ENCODE measurements at places on chromosomes 7 and 10. TPM values are rescaled to one million over a fixed set of nuclear protein-coding genes. Genes with fewer than 3 reads are reported as not detected.

Gene GOLGA7B
- not detected for total RNA-seq

Gene CRYGN
- total RNA-seq: not detected

Gene FERD3L
- not detected for total RNA-seq

Gene TMEM140
- total RNA-seq: 0.72 TPM
